ENCODE measurements at places on chromosomes 16 and 17. TPM values are rescaled to one million over a fixed set of nuclear protein-coding genes. Genes with fewer than 3 reads are reported as not detected.

- DNase-seq: no peak
- H3K27me3 ChIP-seq: no peaks in the 10 kb centered on the region
- H3K4me3 ChIP-seq: no peak overlapping the region
- H3K4me1 ChIP-seq: no peaks in the 10 kb centered on the region
These were observed 9.3 kb downstream of the CLCN7 start for GRCh38 chr16:1465567-1465915.

- no peaks in the 10 kb centered on the region for H3K27me3 ChIP-seq
- no peak overlapping the region for H3K4me3 ChIP-seq
- H3K27ac ChIP-seq: no peak overlapping the region
- H3K36me3 ChIP-seq: no peaks in the 10 kb centered on the region
- H3K4me1 ChIP-seq: no peaks in the 10 kb centered on the region
These were observed 59.4 kb downstream of the EFCAB5 start for GRCh38 chr17:30000755-30001257.

DNA sequence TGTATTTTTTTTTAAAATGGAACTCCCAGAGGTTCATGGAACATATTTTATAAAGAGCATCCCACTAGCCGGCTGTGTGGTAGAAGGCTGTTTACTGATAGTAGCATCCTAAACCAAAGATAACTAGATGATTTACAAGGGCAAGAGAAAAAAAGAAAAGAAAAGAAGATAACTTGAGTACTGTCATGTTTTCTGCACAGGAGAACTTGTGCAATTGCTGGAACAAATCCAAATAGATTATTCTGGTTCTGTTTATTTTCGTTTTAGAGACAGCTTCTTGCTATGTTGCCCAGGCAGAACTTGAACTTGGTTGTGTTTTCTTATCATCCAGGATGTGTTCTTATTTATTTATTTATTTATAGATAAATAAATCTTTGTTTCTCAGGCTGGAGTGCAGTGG, 20.9 kb upstream of the PPM1D start:
- H3K27ac ChIP-seq: no peak overlapping the region
- no peaks in the 10 kb centered on the region for H3K36me3 ChIP-seq
- H3K4me3 ChIP-seq: no peak overlapping the region
- DNase-seq: no peak

GRCh38 chr16:86806838-86807351, 228.5 kb downstream of the FOXL1 start:
- no peaks in the 10 kb centered on the region for H3K4me1 ChIP-seq
- no peaks in the 10 kb centered on the region for H3K36me3 ChIP-seq
- H3K4me3 ChIP-seq: no peak overlapping the region
- H3K27ac ChIP-seq: no peak overlapping the region

DNA sequence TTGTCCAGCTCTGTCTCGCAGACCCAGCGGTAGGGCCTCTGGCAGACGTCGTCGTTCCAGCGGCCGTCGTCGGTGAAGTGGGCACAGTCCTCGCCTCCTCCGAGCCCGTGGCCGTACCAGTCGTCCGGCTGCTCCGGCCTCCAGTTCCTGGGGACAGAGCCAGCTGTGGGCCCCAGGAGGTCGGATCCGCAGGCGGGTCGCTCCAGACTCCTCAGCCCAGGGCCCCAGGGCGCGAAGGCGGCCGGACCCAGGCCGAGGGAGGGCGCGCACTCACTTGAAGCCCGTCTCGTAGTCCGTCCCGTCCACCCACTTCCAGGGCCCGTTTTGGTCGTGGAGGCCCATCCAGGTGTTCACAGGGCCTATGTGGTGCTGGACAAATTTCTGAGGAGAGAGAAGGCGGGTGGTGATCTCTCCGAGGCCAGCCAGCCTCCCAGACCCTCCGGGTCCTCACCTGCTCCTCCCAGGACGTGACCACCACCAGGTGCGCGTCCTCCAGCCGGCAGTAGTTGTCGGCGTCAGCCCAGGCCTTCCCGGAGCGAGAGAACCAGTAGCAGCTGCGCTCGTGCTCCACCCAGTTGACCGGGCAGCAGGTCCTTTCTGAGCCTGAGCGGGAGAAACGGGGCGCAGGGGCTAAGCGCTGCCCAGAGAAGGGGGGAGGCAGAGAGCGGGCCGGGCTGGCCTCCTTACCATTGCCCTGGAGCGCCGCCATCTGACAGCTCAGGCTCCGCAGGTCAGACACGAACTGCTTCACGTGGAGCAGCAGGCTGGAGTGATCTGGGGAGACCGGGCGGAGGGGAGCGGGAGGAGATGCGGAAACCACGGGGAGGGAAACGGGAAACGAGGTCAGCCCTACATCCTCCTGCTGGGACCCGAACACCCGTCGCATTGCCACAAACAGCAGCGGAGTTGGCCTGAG, 5.2 kb downstream of the ASGR1 start:
- DNase-seq: peak; percentile 88
- no peak overlapping the region for H3K4me3 ChIP-seq
- H3K27ac ChIP-seq: peak overlapping the region; percentile 66
- H3K36me3 ChIP-seq: no peaks in the 10 kb centered on the region

GRCh38 chr17:43901861-43902589, 5.3 kb downstream of the MPP2 start:
- no peak for DNase-seq
- no peaks in the 10 kb centered on the region for H3K36me3 ChIP-seq
- H3K4me1 ChIP-seq: peaks cover 7% of the 10 kb centered on the region
- H3K27ac ChIP-seq: no peak overlapping the region

DNA sequence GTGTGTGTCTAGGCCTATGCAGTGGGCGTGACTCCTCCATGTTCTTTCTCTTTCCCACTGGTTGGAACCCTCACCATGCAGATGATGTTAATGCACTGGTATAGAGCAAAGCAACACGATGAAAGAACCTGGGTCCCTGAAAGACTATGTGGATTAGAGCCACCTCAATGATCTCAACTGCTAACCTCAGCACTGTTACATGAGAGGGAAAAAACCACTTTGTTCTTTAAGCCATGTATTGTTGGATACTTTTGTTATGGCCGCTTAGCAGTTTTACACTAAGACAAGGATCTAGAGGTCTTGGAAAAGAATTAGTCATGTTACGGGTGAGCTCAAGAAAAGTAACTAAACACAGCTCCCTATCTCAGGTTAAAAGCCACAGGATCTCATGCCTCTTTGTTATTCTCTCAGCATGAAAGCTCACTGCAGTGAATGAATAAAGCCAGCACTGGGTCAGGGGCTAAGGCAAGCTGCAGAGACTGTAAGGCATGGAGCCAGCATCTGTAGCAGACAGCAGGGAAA, 56.6 kb upstream of the RBBP6 start:
- no peaks in the 10 kb centered on the region for H3K36me3 ChIP-seq
- H3K27ac ChIP-seq: no peak overlapping the region
- H3K4me3 ChIP-seq: no peak overlapping the region
- no peaks in the 10 kb centered on the region for H3K4me1 ChIP-seq

GRCh38 chr17:82232876-82233785, 4.3 kb downstream of the SLC16A3 start:
- H3K4me1 ChIP-seq: peaks cover 88% of the 10 kb centered on the region
- H3K27me3 ChIP-seq: no peaks in the 10 kb centered on the region

DNA sequence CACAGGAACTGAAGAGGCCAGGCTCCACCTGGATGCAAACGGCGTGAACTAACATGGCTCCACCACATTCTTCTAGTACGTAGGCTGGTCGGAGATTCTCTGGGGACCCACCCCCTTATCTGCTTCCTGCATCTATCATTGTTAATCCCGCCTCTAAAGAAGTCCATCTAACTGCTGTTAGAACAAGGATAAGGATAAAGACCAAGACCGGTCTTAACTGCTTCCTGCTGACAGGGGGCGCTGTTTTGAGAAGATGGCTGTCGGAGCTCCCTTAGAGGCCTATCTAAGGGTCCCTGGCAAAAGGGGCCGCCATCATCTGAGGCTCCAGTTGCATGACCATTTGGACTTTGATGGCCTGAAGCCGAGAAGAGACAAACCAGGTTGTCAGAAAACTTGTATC, 25.8 kb upstream of the TNFSF12 start:
- no peaks in the 10 kb centered on the region for H3K27me3 ChIP-seq
- DNase-seq: no peak
- H3K4me1 ChIP-seq: no peaks in the 10 kb centered on the region
- H3K36me3 ChIP-seq: no peaks in the 10 kb centered on the region
- no peak overlapping the region for H3K4me3 ChIP-seq
- no peak overlapping the region for H3K27ac ChIP-seq

GRCh38 chr16:69131167-69131838, 1.1 kb downstream of the CHTF8 start:
- H3K4me1 ChIP-seq: peaks cover 16% of the 10 kb centered on the region
- no peaks in the 10 kb centered on the region for H3K27me3 ChIP-seq
- peak overlapping the region; percentile 81 for H3K27ac ChIP-seq

DNA sequence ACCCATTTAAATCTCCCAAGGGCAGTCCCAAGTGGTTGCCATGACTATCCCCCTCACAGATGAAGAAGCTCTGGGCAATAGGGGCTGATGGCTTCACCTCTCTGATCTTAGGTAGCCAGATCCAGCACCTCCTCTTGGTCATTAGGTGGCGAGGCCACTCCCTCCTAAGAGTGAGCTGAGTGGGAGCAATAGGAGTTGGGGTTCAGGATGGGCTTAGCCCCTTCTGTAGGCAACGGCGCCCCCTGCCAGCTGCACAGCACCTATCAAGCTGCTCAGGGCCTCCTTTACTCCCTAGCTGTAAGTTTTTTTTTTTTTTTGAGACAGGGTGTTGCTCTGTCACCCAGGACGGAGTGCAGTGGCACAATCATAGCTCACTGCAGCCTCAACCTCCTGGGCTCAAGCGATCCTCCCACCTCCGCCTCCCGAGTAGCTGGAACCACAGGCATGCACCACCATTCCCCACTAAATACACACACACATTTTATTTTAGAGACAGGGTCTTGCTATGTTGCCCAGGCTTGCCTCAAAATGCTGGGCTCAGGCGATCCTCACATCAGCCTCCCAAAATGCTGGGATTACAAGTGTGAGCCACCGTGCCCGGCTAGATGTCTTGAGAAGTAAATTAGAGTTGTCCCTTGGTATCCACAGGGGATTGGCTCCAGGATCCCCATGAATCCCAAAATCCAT, 3.5 kb upstream of the RRAD start:
- DNase-seq: peak; percentile 39
- no peaks in the 10 kb centered on the region for H3K36me3 ChIP-seq
- peak overlapping the region; percentile 91 for H3K27ac ChIP-seq

GRCh38 chr16:10584981-10585438, 4.6 kb upstream of the EMP2 start:
- no peak overlapping the region for H3K27ac ChIP-seq
- no peaks in the 10 kb centered on the region for H3K36me3 ChIP-seq
- no peaks in the 10 kb centered on the region for H3K4me1 ChIP-seq
- H3K4me3 ChIP-seq: no peak overlapping the region
- no peaks in the 10 kb centered on the region for H3K27me3 ChIP-seq
- DNase-seq: no peak

GRCh38 chr16:79329967-79330366, 270.6 kb downstream of the MAF start:
- peaks cover 4% of the 10 kb centered on the region for H3K4me1 ChIP-seq

GRCh38 chr17:74960570-74961342, 11.8 kb downstream of the HID1 start:
- no peaks in the 10 kb centered on the region for H3K36me3 ChIP-seq
- no peak overlapping the region for H3K27ac ChIP-seq
- no peak overlapping the region for H3K4me3 ChIP-seq
- peak; percentile 58 for DNase-seq
- peaks cover 3% of the 10 kb centered on the region for H3K4me1 ChIP-seq
- no peaks in the 10 kb centered on the region for H3K27me3 ChIP-seq

DNA sequence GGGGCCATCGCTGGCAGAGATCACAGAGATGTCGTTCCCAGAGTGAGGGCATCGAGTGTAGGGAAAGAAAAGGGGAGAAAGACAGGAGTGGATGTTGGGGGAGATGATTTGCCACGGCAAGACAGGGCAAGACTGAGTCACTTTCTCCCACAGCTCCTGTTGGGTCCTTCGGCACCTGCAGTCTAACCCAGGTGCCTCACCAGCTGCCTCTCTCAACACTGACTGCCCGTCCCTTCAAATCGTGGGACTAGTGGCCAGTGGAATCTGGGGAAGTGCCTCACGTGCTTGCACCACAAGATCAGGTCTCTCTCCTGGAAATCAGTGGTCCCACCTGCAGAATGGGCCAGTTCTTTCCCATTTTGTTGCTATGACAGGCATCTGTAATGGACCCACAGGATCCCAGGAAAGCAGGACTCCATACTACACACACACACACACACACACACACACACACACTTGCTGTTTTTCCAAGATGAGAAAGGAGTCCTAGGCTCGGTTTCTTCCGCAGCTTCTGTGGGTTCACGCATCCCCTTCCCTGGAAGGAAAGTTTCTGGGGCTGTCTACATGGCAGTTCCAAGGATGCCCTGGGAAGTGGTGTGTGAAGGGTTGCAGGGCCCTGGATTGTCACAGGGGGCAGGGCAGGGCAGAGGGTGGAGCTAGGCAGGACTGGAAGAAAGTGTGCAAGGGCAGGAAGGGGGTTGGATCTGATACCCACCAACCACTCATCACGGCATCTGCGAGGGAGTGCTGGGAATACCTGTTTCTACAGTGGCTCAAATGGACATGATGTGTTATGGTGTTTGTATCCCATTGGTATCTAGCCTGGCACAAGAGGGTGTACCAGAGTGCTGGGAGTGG, 10.2 kb upstream of the CBX8 start:
- H3K4me1 ChIP-seq: peaks cover 46% of the 10 kb centered on the region
- H3K27ac ChIP-seq: no peak overlapping the region
- H3K36me3 ChIP-seq: no peaks in the 10 kb centered on the region
- H3K27me3 ChIP-seq: peaks cover 89% of the 10 kb centered on the region
- no peak overlapping the region for H3K4me3 ChIP-seq

GRCh38 chr17:1060991-1061390, 64.1 kb downstream of the TIMM22 start:
- DNase-seq: no peak
- H3K27me3 ChIP-seq: no peaks in the 10 kb centered on the region
- H3K27ac ChIP-seq: no peak overlapping the region
- no peak overlapping the region for H3K4me3 ChIP-seq
- H3K36me3 ChIP-seq: peaks cover 18% of the 10 kb centered on the region
- H3K4me1 ChIP-seq: no peaks in the 10 kb centered on the region

- H3K36me3 ChIP-seq: no peaks in the 10 kb centered on the region
- H3K4me1 ChIP-seq: peaks cover 57% of the 10 kb centered on the region
- H3K27me3 ChIP-seq: no peaks in the 10 kb centered on the region
- peak overlapping the region; percentile 98 for H3K27ac ChIP-seq
These were observed 9.7 kb downstream of the VASN start for GRCh38 chr16:4381072-4381934.

GRCh38 chr17:49497148-49498028, 2.3 kb downstream of the NGFR start:
- H3K4me1 ChIP-seq: peaks cover 20% of the 10 kb centered on the region
- H3K27ac ChIP-seq: no peak overlapping the region
- peak; percentile 41 for DNase-seq
- no peaks in the 10 kb centered on the region for H3K36me3 ChIP-seq

The TBC1D3I gene
- 0.54 TPM for total RNA-seq

The HSF5 gene
- 0.25 TPM for total RNA-seq

The MARCHF10 gene
- not detected for total RNA-seq

The SLC35G6 gene
- total RNA-seq: not detected

The DLX3 gene
- total RNA-seq: 2.3 TPM

The DNAI2 gene
- not detected for total RNA-seq

The INCA1 gene
- 1.0 TPM for total RNA-seq

The P4HB gene
- total RNA-seq: 1,124 TPM

The TPSG1 gene
- total RNA-seq: not detected

The RFNG gene
- total RNA-seq: 38.0 TPM

The SPAG7 gene
- 69.6 TPM for total RNA-seq
